ENCODE measurements at places on chromosomes 5 and 9.

DNA sequence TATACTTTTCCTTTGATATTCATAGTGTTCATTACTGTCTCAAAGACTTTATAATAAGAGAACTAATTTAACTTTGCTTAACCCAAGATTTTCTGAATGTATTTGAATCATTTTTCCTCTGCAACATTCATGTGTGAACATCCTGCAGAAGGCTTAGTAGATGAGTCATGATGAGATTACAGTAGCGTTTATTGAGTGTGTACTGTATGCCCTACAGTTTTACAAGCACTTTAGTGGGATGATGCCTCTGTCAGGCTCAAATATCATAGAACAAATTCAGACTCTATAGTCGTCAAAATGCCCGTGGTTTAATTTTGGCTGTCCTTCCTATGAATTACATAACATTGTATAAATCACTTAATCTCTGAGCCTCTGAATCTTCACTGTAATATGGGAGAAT, 41.2 kb downstream of the FYB1 start:
- no peak for DNase-seq

- no peak for DNase-seq
Measured at GRCh38 chr5:117496801-117497200, 922.2 kb upstream of the SEMA6A start.

- DNase-seq: no peak
Measured at GRCh38 chr9:94593459-94594345, at the start of gene FBP2. Gene FBP2, minus strand, starts transcription at chr9:94593824. Its CDS starts 98 bp downstream, at chr9:94593726.

- DNase-seq: no peak
Measured at GRCh38 chr9:71781391-71781790, 13.1 kb upstream of the CEMIP2 start.

- no peak for DNase-seq
Measured at GRCh38 chr9:71329873-71330272, 208.5 kb upstream of the TRPM3 start.

DNA sequence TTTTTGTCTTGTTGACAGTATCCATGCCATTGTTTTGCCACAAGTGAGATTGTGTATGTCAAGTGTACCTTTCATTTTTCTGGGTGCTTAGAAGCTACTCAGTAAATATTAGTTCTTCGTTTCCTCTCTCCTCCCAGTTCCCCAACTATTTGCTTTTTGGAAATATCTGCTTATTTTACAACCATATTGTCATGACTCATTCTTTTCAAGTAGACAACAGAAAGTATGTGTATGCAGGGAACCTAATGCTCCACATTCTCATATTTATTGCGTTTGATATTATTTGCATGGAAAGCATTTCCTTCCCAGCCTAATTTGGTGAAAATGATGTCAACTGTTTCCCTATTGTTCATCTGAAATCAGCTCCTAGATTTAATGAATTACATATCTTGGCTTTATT, 483.7 kb upstream of the RIOK2 start:
- no peak for DNase-seq

DNA sequence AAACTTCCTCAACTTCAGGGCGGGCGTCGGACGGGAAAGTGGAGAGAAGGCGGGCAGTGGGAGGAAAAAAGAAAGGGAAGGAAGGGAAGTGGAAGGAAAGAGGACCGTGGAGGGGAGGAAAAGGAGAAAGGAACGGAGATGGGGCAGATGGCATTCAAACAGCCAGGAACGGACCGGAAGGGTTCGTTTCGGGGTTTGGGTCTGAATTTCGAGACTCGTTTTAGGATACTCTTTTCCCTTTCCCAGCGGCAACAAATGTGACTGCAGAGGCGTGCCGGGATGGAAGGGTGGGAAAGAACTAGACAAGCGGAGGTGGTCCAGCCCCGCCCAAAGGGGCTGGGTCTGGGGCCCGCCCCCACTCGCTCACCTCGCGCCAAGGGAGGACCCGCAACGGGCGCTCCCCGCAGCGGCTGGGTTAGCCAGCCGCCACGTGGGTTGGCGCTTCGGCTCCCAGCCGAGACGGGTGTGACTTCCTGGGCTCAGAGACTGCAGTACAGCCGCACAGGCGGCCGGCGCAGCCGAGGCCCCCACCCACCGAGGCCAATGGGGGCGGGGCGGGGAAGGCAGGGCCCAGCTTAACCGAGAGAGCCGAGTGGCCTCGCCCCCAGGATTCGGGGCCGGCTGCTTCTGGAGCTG, 2.7 kb downstream of the VCAN start:
- peak; percentile 71 for DNase-seq

- no peak for DNase-seq
Measured at GRCh38 chr9:114261026-114261425, 61.9 kb upstream of the ORM1 start.

- no peak for DNase-seq
Measured at GRCh38 chr5:93313672-93314071, 267.3 kb downstream of the NR2F1-AS1 start.

DNA sequence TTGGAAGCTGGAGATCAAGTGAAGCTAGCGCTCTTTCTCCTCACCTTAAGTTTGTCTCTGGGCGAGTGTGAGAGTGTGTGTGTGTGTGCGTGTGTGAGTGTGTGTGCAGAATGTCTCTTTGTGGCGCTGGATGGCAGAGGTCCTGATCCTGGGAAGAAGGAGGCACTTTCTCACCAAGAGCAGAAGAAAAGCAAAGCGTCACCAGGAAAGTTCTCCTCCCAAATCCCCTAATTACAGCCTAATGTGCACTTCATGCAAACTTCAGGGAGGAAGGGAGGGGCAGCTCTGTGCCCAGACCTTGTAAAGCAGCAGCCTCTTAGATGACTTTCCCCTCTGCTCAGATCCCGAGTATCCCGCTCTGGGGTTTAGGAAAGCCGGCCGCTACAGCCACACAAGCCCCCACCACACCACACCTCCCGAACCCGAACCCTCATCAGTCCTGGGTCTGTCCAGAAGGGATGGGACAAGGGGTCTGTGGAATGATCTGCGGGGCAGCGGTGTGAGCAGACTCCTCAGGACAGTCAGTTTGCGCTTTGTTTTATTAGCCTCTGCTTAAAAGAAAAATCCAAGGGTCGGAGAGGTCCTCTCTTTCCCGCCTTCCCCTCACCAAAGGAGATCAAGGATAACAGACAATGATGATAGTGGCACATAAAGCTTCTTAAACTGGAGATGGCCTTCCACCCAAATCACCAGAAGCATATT, at the start of gene HAPLN1:
Gene HAPLN1, minus strand, starts transcription at position 20 of the 702 bp plus-strand sequence. CDS start 47,332 bp downstream, outside the sequence.
- no peak for DNase-seq

GRCh38 chr9:69579760-69580581, 92.2 kb downstream of the APBA1 start:
- no peak for DNase-seq

Data from RPMI8226 (cell line).